Activated CD8-positive, alpha-beta memory T cell treated with anti-CD3 and anti-CD28 coated beads for 4 hours (primary cell): ENCODE measurements at places on chromosomes 13 and 19.

DNA sequence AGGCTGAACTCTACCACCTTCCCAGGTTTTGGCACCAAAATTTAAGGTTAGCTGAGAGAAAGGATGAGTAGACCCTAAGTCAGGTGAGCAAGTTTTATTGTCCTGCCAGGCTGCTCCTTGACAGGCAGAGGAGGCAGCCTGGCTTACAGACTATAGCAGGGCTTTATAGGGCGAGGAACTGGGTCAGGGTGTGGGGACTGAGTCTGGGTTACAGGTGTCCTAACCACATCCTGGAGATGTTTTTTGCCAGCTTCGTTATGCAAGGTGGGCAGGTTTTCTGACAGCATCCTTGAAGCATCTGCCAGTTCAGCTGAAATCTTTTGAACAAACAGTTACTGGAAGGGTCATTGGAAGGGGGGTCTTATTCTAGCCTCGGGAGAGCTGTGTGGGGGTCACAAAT, 905.7 kb upstream of the SLITRK5 start:
- no peak for DNase-seq

- no peak for DNase-seq
Observed at GRCh38 chr13:23797276-23797903, 91.8 kb downstream of the MIPEP start.

GRCh38 chr13:26971990-26972887, 199.4 kb downstream of the USP12 start:
- no peak for DNase-seq

- no peak for DNase-seq
Observed at GRCh38 chr13:52978989-52979388, 49.6 kb upstream of the OLFM4 start.

- no peak for DNase-seq
Observed at GRCh38 chr19:32652894-32653598, 21.9 kb downstream of the ANKRD27 start.

- DNase-seq: peak; percentile 70
Observed at GRCh38 chr19:3721131-3721886, 13.1 kb downstream of the TJP3 start.

GRCh38 chr13:100139817-100140216, 50.9 kb downstream of the PCCA start:
- DNase-seq: no peak

- no peak for DNase-seq
Observed at GRCh38 chr13:32851083-32852069, 164.8 kb upstream of the KL start.

- no peak for DNase-seq
Observed at GRCh38 chr13:91313581-91313980, 33.9 kb upstream of the MIR17HG start.

DNA sequence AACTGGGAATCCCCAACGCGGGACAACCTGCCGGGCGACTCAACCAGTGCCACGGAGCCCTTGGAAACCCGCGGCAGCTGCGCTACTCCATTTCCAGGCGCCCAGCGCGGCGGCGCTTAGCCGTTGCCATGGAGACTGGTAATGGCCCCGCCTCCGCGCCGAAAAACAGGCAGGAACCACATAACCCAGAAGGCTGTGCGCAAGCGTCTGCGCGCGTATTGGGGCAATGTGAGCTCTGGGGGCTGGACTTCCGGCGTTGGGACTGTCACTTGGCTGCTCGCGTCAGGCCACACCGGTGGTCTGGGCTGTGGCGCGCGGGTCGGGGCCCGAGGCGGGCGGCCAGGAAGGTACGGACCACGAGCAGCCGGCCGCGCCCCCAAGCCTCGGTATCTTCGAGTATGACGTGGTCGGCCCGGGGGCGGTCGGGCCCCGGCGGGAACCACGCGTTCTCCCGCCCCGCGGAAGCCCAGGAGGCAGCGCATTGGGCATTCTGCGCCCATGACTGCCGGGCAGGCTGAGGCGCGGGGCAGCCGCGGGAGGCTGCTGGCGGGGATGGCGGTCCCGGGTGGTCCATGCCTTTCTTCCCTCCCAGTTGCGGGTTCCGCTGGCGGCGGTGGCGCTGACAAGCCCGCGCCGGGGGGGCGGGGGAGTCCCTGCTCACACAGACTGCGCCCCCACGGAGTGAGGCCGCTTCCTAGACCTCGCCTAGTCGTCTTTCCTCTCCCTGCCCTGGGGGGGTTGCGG, at the start of gene ZNF324B:
Gene ZNF324B, plus strand, starts transcription at position 265 of the 744 bp plus-strand sequence. CDS start 2,080 bp downstream, outside the sequence.
- peak; percentile 94 for DNase-seq

- no peak for DNase-seq
Observed at GRCh38 chr19:33419788-33420130, 46.2 kb downstream of the CEBPG start.

DNA sequence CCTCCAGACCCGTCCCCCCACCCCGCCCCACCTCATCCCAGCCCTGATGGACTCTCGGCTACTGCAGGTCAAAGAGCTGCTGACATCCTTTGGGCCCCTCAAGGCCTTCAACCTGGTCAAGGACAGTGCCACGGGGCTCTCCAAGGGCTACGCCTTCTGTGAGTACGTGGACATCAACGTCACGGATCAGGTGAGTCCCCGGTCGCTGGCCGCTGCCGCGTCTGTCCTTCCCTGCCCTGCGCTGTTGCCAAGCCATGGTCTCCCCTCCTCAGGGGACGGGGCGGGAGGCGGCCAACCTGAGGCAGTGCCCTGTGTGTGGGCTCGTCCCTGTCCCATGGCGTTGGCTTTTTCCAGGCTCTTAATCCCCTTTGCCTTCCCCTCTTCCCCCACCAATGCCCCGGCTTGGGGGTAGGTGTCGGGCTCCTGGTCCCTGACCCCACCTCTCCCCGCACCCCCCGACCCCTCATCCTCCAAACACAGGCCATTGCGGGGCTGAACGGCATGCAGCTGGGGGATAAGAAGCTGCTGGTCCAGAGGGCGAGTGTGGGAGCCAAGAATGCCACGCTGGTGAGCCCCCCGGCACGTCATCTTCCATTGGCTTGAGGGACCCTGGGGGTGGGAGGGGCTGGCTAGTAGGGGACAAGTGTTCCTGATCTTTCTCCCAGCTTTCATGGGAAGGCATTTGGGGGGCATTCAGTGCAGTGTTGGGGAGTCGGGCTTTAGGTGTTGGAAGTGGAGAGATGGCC, 6.2 kb upstream of the EPN1 start:
- DNase-seq: no peak

- DNase-seq: no peak
Observed at GRCh38 chr13:99351772-99352171, 44.6 kb upstream of the GPR183 start.

GRCh38 chr13:60959427-60959826, 456.2 kb downstream of the PCDH20 start:
- DNase-seq: no peak

DNA sequence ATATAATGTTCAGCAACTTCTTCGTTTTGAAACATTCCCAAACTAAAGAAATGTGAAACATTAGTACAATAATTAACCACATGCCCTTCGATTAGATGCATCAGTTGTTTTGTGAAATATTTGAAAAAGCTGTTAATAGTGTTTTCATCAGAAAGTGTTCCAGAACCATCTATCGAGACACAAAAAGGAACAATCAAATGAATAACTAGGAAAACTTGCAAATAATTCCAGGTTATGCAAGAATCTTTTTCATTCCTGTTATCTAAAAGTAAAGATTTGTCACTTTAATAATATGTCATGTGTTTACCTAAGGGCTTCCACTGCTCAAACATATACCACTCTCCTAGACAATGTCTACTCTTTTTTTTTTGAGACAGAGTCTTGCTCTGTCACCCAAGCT, 904.2 kb upstream of the MIR17HG start:
- DNase-seq: no peak

DNA sequence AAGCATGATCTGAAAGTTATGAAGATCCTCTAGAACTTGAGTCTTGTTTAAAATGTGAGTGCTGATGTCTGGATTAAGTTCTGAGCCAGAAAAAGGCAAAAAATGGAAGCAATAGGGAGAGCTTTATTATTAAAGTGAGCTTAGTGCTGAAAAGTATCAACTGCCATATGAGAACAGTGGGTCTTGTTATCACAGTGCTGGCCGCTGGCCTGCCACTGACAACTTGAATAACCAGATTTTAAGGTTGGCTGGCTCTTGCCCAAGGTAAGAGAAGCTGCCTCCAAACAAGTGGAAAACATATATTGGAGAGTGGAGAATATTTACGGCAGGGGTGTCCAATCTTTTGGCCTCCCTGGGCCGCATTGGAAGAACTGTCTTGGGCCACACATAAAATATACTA, 33.9 kb downstream of the NUFIP1 start:
- no peak for DNase-seq

- no peak for DNase-seq
Observed at GRCh38 chr19:45235485-45235884, 9.7 kb downstream of the EXOC3L2 start.

- DNase-seq: no peak
Observed at GRCh38 chr13:51688937-51689662, 104.8 kb downstream of the WDFY2 start.
